RCC 7860 (cell line): ENCODE measurements at places on chromosomes 7 and 10.

- DNase-seq, result no peak
These were observed 701 bp upstream of the CUL1 start for GRCh38 chr7:148698007-148698396.

DNA sequence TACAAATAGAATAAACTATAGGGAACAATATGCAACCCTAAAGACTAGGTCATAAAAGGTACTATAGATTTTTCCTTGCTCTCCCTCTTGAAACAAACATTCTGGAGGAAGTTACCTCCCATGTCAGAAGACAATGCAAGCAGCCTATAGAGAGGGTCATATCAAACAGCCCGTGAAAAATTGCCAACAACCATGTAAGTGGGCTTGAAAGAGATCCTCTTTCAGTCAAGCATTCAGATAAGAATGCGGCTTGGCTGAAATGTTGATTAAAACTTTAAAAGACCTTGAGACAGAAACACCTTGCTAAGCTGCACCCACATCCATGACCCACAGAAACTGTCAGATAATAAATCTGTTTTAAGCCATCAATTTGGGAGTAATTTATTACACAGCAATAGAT lies 526.6 kb upstream of the GHITM start:
- DNase-seq, result no peak

GRCh38 chr7:24851786-24852185 lies 94.5 kb upstream of the GSDME start:
- DNase-seq, result peak; percentile 54

DNA sequence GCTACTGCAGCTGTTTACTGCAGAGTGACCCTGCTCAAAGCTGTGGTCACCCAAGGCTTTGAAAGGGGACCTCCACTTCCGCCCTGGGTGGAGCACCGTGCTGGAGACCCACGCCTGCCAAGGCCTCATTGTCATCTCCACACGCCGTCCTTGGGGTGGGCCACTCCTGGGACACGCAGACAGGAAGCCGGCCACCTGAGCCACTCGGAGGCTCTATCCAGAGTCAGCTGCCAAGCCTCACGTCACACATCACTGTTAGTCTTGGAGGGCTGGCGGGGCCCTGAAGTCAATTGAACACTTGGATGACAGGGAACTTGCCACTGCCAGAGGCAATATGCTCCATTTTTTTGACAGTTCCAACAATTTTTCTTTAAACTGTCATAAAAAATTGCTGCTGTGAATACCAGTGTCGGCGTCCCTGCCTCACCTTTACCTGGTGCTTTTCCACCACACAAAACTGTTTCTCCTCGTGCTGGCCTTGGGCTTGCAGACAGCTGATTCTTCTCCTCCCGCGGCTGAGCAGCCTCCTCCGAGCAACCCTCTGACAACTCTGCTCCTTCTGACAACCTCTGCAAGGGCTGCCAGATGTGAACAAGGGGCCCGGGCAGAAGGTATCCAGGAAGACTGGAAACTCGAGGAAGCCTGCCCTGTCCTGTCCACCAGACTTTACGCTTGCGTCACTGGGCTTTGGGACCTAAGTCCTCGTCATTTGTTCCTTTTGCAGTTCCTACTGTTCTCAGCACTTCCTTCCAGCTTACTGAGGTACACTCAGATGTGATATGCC lies 81.9 kb downstream of the EGFR start:
- no peak for DNase-seq

- DNase-seq, result no peak
These were observed 47.0 kb downstream of the TBATA start for GRCh38 chr10:70738006-70738760.

DNA sequence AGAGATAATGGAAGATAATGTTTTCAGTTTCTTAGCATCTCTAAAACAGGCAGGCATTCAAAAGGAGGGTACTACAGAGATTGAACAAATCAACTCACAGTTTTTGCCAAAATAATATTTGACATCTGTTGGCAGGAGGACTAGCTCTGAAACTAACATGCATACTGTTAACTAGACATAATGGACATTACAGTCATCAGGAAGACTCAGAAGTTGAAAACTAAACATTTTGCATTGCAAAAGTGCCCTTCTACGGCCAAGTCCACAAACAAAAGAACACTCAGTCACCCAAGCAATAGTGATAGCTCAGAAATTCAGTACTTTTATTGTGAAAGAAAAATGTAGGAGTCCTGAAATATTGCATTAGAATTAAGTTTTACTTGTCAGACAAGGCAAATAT lies 399.0 kb downstream of the HGF start:
- no peak for DNase-seq

DNA sequence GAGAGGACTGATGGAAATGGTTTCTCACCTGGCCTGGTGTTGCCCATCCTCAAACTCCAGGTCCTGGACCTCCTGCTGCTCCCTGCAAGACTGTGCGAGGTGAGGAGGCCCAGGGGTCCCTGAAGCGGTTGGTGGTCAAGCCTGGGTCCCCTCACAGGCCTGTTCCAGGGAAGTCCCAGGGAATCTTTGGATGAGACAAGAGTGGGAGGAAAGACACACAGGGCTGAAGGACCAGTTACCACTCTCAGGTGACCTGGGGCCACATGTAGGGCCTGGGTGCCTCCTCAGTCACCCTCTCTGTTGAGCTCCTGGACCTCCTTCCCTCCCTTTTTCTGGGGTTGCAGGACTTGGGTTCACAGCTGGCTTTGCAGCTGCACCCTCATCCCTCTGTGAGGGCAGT lies 42.6 kb upstream of the CXCL12 start:
- DNase-seq, result no peak

DNA sequence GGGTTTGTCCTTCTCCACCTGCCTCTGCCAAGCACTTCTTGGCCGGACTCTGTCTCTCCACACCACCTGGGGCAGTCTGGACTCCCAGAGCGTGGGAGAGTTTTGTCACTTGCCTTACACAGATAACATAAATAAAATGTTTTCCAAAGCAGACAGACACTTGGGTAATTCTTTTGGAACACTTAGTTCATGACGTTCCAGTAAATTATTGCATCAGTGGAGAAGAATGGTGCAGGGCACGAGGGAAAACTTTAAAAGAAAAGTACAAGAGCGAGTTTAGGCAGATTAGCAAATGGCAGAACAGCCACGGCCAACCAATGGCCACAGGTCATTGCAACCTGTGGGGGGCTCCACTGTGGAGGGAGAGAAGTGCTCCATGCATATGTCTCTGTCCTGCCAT lies 170.6 kb upstream of the GRB10 start:
- no peak for DNase-seq

GRCh38 chr7:20362574-20363253 lies 32.0 kb downstream of the ITGB8 start:
- DNase-seq, result no peak

DNA sequence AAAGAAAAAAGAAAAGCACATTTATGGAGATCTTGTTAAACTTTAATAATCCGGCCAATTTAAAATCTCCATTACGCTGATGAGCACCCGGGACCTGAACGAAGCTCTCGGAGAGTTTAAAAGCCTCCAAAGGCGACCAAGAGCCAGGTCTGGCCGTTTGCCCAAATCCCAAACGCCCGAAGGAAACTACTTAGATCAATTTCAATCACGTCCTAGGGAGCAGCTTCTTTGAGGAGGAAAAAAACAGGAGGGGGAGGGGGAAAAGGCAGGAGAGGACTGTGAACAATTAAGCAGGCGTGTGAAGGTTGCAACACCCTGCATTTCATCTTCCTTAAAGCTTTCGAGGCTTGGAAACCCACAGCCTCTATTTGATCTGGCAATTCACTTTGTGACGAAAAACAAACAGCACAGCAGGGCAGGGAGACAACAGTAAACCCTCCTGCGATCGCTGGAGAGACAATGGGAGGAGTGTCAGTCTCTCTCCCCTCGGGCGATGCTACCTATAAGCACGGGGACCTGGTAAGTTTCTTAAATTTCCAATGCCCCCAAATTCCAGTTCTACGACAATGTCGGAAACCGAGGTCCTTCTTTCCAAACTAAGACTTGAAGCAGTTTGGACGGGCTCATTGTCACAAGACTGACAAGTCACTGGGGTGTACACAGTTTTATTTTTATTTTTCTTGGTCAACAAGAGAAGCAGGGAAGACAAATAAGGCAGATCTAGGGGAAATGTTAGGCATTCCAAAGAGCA lies 1.2 kb downstream of the KLF6 start:
- DNase-seq, result peak; percentile 60

DNA sequence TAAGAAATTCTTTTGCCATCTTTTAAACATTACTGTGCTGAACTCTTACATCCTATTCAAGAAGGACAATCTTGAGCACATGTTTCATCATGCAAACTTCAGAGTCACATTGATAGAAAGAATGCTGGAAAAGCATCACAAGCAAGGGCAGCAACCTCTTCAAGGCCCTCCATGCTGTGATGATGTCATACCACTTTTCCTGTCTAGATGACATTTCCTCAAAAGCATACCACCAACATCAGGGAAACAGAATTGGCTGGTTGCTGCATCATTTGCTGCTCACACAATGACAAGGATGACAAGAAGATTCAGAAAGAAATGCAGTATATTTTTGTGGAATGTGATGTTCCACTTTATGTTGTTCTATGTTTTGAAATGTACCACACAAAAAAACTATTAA lies 37.6 kb downstream of the CYP2C8 start:
- DNase-seq, result no peak

- no peak for DNase-seq
These were observed 50.9 kb downstream of the GLI3 start for GRCh38 chr7:42186151-42186550.

GRCh38 chr7:31885171-31885570 lies 185.0 kb downstream of the PDE1C start:
- no peak for DNase-seq
